ENCODE measurements at places on chromosomes 2 and 18. TPM values are rescaled to one million over a fixed set of nuclear protein-coding genes. Genes with fewer than 3 reads are reported as not detected.

- no peak for DNase-seq
Measured at GRCh38 chr2:125310657-125311364, 1285.7 kb downstream of the CNTNAP5 start.

- no peak for DNase-seq
Measured at GRCh38 chr2:201872591-201872990, 66.3 kb downstream of the CDK15 start.

- DNase-seq, result no peak
Measured at GRCh38 chr2:44531289-44531688, 169.5 kb downstream of the CAMKMT start.

ACMSD gene
- total RNA-seq, result not detected

RTKN gene
- 0.42 TPM for total RNA-seq

GRCh38 chr2:240205772-240206171, 65.3 kb upstream of the OTOS start:
- no peak for DNase-seq

CNOT11 gene
- 41.9 TPM for total RNA-seq

DNA sequence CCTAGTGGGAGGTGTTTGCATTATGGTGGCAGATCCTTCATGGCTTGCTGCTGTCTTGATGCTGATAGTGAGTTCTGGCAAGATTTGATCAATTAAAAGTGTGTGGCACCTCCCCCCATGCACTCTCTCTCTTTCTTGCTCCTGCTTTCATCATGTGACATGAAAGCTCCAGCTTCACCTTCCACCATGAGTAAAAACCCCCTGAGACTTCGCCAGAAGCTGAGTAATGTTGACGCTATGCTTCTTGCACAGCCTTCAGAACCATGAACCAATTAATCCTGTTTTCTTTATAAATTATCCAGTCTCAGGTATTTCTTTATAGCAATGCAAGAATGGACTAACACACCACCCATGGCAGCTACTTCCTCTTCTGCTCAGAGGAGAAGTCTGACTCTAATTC, 2181.4 kb upstream of the PIK3C3 start:
- no peak for DNase-seq

DNA sequence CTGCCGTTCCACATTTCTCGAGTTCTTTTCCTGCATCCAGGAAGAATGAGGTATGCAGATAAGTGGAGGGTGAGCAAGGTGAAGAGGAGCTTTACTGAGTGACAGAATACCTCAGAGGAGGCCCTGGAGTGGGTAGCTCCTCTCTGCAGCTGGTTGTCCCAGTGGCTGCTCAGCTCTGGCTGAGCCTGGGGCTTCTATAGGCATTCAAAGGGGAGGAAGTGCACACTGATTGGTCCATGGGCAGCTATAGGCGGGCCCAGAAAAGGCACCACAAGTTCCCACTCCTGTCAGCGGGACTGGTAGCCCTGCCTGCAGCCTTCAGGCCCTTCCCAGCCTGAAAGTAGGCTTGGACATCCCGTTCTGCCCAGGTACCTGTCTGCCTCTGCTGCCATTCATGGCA, 94.7 kb downstream of the DOK6 start:
- no peak for DNase-seq

DNA sequence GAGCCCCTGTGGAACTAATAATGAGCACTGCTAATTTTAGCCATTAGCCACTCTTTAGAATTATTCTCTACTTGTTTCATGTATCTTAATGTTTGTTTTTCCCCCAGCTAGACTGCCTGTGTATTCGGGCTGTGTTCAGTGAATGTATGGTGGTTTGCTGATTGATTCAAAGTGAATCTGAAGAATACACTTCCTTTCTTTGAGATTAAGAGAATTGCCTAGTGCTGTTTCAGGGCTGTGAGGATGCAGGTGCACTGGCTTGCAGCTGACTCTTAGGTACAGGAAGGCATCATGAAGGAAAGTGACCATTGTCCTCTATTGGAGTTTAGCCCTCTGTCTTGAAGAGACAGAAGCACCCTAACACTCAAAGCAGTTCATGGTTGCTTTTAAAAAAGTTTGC, 138.7 kb downstream of the CERS6 start:
- DNase-seq, result no peak

DNA sequence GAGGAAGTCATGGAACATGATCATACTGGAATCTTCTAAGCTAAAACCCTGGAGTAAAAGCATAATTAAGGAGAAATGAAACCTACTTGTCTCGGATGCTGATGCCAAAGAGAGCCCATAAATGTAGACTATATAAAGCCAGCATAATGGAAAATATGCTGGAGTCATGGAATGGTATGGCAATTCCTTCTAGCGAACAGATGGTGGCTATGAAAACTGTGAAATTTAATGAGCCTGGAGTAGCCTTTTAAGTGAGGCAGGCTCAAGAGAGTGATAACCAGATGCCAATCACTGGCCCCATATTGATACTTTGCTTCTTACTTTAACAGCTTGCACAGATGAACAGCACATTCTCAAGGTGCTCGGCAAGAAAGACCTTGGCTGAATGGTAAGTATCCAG, 206.3 kb downstream of the PID1 start:
- no peak for DNase-seq

GRCh38 chr2:171864357-171864985, 29.6 kb downstream of the SLC25A12 start:
- no peak for DNase-seq

DNA sequence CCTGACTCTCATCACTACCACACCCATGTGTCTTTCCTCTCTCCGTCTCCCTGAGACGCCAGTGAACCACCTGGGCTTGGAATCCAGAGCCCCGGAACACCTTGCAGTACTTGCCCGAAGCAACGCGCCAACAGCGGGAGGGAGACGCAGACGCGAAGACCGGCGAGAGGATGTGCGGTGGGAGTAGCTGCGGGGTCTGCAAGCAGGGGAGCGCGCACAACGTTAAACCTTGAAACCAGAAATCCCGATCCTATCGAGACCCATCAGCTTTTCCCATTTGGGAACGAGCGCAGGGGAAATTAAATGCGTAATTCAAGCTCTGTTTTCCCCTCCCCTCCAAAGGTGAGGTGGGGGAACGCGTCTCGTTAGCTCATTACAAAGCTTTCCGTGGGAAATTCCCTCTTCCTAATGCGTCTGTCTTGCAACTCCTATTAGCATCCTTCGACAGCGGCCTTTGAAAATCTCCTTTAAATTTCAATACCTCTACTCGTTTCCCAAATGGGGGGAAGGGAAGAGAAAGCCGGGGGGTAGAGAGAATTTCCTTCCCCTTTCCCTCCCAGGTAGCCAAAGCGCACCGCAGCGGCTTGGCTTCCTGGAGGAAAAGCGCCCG, 421 bp upstream of the CNTNAP5 start:
- DNase-seq, result no peak

- DNase-seq, result no peak
Measured at GRCh38 chr2:45394842-45395241, 216.2 kb downstream of the SRBD1 start.

GRCh38 chr2:169823996-169824372, 721 bp downstream of the METTL5 start:
- no peak for DNase-seq

GRCh38 chr18:25075783-25076182, 276.2 kb downstream of the ZNF521 start:
- DNase-seq, result no peak

GRCh38 chr2:122028371-122029100, 273.1 kb downstream of the TSN start:
- no peak for DNase-seq

DNA sequence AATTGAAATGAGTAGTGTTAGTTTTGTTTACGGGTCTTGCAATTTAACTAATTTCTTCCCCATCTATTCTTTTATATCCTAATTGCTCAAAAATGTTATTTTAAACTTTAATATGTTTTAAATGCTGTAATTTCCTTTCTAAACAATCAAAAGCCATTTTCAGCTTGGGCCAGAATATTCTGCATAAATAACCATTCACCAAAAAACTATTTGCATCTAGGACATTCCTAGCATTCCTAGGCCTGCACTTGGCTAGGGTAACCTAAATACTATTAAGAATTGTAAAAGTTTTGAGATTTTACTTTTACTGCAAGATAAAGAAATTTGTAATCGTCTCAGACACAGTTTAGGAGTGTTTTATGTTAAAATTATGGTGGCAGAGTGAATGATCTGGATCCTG, 7.8 kb upstream of the ETAA1 start:
- DNase-seq, result no peak

GRCh38 chr2:30820381-30821055, 13.3 kb upstream of the CAPN13 start:
- no peak for DNase-seq

GRCh38 chr2:81225756-81226155, 921.2 kb upstream of the LRRTM1 start:
- no peak for DNase-seq

DNA sequence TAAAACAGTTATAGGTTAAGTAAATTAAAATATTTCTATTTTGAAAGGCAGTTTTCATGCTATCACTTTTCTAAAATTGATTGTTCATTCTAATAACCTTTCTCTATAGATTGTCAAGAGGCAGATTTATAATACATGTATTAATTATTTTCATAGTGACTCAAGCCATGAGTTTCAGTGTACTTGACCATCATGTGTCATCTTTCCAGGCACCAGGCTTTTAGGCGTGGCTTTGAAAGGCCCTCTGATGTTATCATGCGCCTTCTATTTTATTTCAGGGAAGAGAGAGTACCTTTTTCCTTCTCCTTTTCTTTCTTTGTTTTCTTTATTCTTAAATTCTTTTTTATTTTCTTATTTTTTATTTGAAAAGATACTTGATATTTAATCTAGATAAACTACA, 128.3 kb upstream of the ETAA1 start:
- DNase-seq, result no peak

UGT1A8 gene
- total RNA-seq, result not detected

- DNase-seq, result no peak
Measured at GRCh38 chr2:62099050-62099449, 96.9 kb upstream of the B3GNT2 start.

DSC3 gene
- total RNA-seq, result not detected

DNA sequence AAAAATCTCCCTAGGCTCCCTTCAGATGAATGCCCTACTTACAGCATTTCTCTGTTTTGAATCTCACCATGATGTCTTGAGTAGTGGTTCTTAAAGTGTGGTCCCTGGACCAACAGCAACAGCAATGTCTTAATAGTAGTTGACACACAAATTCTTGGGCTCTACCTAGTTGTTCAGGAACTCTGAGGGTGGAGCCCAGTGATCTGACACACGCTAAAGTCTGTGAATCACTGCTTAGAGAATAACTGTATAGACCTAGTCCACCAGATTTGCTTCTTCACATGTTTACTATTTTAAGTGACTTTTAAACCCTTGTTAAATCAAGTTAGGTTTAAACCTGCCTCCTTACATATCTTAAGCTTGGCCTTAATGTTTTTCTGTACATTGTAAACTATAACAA, 47.6 kb upstream of the ARHGAP15 start:
- DNase-seq, result no peak

All from CD8-positive, alpha-beta T cell (primary cell).